ENCODE measurements at places on chromosomes 3 and 15.

- peak; percentile 71 for DNase-seq
Measured at GRCh38 chr3:63993653-63994079, 29.6 kb downstream of the PSMD6 start.

- DNase-seq: no peak
Measured at GRCh38 chr3:184386047-184386806, 6.4 kb downstream of the CHRD start.

DNA sequence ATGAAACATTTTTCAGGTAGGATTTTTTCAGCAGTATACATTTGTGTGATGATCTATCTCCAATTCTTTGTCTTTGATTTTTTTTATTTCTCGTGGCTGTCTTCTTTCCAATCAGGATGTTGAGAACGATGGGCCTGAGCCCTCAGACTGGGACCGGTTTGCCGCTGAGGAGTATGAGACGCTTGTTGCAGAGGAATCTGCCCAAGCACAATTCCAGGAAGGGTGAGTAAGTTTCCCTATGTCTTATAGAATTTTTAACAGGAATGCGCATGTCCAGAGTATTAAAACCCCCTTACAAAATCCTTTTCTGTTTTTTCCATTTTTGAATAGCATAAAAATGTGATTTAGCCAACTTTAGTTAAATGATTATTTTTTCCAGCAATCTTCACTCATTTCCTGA, 90.0 kb downstream of the MSL2 start:
- DNase-seq: peak; percentile 77

DNA sequence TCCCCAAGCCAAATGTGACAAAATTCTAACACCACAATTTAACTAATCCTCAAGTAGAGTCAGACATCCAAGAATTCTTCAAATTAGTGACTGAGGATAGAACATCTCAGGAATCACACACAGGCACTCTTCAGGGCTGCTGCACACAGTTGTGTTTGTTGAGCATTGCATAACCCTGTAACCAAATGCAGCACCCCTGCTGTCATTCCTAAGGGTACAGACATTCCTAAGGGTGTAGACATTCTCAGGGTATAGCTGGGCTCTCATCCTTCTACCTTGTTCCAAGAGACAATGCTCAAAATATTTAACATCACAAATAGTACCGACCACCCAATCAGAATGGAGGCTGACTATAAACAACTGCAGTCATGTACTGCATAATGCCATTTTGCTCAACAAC, 107.1 kb upstream of the UBE2E2 start:
- DNase-seq: no peak

DNA sequence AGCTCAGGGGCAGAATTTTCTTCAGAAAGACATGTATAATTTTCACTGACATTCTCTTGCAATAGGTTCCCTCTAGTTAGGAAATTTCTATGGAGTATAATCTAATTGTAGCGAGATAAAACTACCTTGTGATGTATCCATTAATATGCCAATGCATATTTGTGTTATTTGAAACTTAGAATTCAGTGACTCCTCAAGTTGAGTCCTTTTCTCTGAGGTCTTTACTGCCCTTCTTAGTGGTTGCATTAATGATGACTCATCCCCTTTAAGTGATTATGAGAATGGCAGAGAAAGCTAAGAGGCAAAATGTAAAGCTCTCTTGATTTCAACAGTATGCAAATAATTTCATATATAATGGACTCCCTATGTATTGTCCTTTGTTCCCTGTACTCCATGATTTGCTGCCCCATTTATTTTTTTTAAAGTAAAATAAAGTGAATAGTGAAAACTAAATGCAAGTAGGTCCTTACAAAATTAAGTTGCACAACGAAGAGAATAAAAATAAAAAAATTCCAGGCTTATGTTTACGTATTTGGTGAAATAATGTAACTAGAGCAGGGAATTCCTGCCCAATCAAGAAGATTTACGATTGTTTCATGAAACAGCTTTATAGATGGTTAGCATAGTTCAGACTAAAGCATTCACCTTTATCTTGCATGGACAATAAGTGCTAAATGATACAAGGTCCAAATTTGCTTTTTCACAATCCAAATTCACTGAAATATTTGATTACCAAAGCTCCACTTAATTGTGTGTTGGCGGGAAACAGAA, 78.1 kb downstream of the ZPLD1 start:
- DNase-seq: no peak

- DNase-seq: no peak
Measured at GRCh38 chr3:72250725-72251124, 465.8 kb upstream of the PROK2 start.

DNA sequence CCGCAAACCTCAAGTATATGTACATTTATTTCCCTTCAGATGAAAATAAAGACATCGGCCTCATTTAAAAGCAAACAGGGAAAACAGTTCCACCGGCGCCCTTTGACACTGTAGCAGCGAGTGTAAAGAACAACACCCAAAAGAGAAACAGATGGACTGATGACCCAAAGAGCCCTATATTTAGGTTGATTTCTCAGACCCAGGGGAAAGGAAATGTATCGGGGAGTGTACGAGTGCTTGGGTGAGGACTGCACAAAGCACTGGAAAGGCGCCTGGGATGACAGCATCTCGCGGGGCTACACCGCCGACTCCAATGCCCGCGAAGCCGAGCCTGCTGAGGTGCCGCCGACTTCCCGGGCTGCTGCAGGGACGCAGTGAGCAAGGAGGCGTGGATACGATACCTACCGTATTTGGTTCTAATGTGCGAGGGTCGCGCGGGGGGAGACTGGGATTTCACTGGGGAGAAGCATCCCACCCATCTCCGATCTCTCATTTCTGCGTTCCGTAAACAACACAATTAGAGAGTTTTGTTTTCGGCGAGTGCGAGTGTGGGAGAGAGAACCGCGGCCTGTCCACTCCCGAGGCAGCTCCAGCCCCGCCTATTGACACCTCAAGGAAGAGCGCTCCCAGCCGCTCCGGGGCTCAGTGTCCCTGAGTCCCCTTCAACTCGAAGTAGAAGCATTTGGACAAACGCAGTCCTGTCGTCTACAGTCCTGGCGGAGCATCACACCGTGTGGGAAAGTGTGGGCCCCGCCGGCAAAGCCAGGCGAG, 2.0 kb downstream of the MECOM start:
- DNase-seq: peak; percentile 65

DNA sequence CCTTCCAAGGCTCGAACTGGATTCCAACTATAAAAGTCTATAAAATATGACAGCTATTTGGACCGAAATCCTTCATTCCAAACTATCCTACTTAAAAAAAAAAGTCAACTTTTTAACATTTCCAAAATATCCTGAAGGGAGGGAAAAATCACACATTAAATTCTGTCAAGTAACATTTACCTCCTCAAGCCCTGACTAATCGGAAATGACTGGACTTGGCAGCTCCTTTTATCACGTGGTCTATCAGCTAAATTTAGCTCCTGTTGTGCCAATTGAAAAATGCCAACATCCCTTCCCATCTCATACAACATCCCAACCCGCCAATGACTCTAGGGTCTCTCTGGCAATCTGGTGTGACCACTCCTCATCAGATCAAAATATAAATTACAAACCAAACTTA, 297.9 kb downstream of the FHIT start:
- DNase-seq: peak; percentile 15

GRCh38 chr15:66494262-66494661, 3.3 kb downstream of the SNAPC5 start:
- DNase-seq: no peak

GRCh38 chr3:81952141-81952540, 190.7 kb upstream of the GBE1 start:
- no peak for DNase-seq

GRCh38 chr3:40718209-40718608, 193.4 kb downstream of the ZNF621 start:
- no peak for DNase-seq

- no peak for DNase-seq
Measured at GRCh38 chr3:122929188-122930062, 98.1 kb downstream of the SEMA5B start.

- no peak for DNase-seq
Measured at GRCh38 chr15:98286831-98287230, 326.3 kb downstream of the ARRDC4 start.

- DNase-seq: peak; percentile 46
Measured at GRCh38 chr3:23202203-23202920, 765 bp upstream of the UBE2E2 start.

- DNase-seq: no peak
Measured at GRCh38 chr3:197583371-197583770, 27.6 kb upstream of the BDH1 start.

- DNase-seq: no peak
Measured at GRCh38 chr3:58683001-58683458, 16.5 kb upstream of the FAM3D start.

All from endothelial cell of umbilical vein (primary cell).